ENCODE measurements at places on chromosomes 5 and 9.
A peak's percentile ranks its signal among the peaks of the same experiment; 100 is the strongest.

DNA sequence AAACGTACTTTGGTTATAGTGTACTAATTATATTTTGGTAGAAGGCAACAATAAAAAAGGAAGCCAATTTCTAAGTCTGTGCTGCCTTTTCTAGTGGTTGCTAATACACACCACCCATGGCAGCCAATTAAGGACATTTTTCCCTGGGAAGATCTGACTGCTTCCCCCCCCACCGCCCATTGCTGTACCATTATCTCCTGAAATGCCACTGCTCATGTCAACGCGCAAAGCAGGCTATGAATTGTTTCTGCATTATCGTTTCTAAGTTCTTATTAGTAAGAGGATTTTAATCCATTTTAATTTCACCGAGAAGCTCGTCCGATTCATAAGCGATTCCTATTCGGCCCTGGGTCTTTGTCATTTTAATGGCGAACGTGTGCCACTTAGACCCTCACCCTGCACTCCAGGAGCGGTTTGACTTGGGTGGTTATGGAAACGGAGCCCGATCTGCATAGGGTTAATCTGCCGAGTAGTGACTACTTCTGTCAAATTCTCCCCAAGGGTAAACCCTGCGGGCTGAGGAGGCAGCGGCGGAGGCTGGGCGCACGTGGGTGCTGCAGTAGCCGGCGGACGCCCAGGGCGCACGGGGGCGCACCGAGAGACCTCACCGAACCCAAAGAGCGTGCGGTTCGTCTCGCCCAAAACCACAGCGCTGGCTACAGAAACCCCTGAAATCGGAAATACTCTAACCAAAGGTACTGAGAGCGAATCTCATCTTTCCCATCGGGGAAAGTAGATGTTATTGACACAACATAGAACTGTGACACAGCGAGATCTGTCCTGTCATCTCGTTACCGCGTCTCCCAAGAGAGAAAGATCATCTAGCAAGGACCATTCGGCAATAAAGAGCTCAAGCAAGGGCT, 55.8 kb upstream of the SHC3 start:
- peak; percentile 44 for DNase-seq

DNA sequence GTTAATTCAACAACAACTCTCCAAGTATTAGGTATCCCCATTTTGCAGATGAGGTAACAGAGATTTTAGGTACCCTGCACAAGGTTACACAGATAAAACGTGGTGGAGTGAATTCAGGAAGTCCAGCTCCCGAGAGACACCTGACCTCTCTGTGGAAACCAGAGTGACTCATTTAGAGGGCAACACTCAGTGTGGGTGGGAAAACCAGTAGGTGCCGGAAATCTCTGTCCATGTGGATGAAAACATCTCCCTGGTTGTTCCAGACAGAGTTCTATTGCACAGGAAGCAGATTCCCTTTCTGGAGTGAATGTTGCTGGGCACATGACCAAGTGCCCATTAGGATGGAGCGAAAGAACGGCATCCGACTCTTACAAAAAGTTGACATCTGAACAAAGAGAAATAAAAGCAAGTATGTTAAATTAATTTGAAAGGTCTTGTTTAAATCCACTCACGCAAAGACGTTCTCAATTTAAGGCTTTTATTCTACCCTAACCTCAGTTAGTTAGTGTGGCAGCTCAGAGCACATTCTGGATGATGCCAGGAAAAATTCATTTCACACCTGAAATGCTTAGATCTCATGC, 391.9 kb upstream of the WWC1 start:
- no peak for DNase-seq

GRCh38 chr5:2906302-2907090, 155.0 kb upstream of the IRX2 start:
- no peak for DNase-seq

DNA sequence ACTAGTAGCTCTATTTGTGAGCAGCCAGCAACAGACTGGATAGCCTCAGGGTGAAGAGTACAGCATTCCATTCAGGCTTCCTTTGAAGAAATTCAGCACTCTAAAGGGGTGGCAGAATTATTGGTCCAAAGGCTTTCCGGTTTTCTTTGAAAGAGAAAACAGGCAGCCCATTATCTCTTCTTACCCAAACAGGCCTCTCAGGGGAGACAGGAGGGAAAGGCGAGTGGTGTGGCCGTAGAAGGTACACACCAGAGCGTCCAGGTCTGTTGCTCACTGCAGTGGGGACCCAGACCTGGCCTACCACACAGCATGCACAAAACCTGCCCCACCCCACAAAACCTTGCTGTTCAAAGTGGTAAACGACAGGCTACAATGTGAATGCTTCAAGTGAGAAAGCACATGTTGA, 83.3 kb downstream of the ZNF608 start:
- no peak for DNase-seq

- DNase-seq = no peak
Observed at GRCh38 chr5:78300464-78301045, 6.1 kb upstream of the AP3B1 start.

GRCh38 chr5:76604838-76605237, 18.4 kb downstream of the F2RL2 start:
- no peak for DNase-seq

DNA sequence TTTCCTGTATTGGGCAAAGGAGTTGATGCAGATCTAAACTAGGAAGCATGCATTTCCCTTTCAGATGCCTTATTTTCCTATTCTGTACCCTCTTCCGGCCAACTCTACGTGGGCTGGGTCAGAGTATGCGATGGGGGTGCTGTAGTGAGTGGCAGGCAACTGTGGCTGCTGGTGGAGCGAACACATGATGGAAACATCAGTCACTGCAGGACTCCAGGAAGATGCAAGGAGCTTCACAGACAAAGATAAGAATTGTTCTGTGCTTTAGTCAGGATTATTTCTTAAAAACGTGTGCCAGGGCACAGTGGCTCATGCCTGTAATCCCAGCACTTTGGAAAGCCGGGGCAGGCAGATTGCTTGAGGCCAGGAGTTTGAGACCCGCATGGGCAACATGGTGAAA, 75.1 kb downstream of the PSAT1 start:
- no peak for DNase-seq

GRCh38 chr5:90174236-90174635, 235.3 kb downstream of the CETN3 start:
- no peak for DNase-seq

DNA sequence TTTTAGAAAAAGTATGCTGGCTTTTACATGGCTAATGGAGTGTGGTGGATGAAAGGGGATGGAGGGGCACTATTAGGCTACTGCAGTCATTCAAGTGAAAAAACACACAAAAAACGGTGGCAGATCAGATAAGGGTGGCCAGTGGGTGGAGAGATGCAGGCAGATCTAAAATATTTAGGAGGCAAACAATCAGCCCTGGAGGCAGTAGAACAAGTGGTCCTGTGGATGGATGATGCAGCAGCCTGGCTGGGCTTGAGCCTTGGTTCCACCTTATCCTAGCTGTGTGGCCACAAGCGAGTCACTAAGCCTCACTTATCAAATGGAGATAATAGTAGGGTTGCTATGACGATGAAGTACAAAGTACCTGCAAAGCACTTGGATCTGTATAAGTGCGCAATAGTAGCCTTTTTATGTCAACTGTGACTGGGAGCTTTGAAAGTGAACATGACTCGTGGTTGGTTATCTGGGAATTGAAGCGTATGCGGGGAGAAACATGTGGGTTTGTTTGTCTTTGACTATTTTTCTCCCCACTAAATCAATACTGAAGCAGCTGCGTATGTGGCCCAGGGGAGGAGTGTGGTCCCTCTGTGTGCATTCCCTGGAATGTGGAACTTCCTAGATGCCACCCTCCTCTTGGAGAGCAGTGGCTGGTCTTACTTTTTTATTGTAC, 20.2 kb downstream of the NSG2 start:
- no peak for DNase-seq

- DNase-seq = no peak
Observed at GRCh38 chr5:518721-519120, 5.5 kb downstream of the SLC9A3 start.

GRCh38 chr5:130112246-130112645, 208.0 kb downstream of the CHSY3 start:
- DNase-seq = no peak

GRCh38 chr5:31711935-31712592, 73.1 kb downstream of the PDZD2 start:
- no peak for DNase-seq

DNA sequence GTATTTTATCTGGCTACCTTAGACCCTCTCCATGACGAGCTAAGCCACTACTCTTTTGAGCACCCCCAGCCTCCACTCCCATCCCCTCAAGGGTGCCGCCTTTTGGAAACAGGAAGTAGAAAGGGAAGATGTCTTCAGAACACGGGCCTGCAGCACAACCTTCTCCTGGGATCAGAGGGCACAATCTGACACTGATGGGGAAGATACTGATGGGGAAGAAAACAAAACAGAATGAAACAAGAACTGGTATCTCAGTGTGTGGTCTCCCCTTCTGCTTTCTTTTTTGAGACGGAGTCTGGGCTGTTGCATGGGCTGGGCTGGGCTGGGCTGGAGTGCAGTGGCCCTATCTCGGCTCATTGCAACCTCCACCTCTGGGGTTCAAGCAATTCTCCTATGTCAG, 539.7 kb upstream of the DAP start:
- DNase-seq = no peak

GRCh38 chr9:120104771-120105170, 475.2 kb downstream of the CDK5RAP2 start:
- no peak for DNase-seq
